Stimulated activated CD8-positive, alpha-beta memory T cell treated with anti-CD3 and anti-CD28 coated beads, Interleukin-4, amount 100 ng/mL, for 4 hours (primary cell): ENCODE measurements at places on chromosomes 2 and 18.

DNA sequence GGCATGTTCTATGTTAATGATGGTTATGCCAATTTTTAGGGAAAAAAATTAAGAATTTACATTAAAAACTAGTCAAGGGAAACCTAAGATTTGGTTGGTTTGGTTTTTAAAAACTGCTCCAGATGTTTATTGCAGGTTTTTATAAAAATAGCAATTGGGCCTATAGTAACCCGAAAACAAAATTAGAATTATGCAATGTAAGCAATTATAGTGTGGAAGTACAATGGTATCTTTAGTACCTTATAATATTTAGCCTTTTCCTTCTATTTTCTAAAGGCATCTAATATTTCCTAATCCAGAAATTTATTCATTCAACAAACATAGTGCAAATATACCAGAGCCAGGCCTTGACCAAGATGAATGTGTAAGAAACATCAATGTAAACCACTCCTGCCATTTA, 27.3 kb downstream of the CACNB4 start:
- DNase-seq, result no peak

- DNase-seq, result no peak
Observed at GRCh38 chr2:20453087-20453486, 6.2 kb downstream of the RHOB start.

- DNase-seq, result no peak
Observed at GRCh38 chr2:174967691-174968260, 37.4 kb downstream of the CHN1 start.

DNA sequence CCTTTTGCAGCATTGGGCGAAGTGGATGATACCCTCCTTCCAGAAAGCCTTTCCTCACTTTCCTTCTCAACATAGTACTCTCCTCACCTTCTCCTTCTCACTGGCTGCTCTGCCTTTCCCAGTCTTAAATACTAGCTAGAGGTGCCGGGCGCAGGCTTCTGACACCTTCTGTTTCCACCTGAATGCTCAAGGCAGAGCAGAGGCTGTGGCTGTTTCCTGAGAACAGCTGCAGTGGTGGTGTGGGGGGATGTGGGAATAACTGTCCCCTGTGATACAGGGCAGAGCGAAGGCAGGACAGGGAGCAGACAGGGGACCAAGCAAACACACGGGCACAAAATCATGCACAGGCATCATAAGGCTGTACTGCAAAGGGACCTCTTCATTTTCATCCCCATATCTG, 303.1 kb downstream of the SS18 start:
- no peak for DNase-seq

DNA sequence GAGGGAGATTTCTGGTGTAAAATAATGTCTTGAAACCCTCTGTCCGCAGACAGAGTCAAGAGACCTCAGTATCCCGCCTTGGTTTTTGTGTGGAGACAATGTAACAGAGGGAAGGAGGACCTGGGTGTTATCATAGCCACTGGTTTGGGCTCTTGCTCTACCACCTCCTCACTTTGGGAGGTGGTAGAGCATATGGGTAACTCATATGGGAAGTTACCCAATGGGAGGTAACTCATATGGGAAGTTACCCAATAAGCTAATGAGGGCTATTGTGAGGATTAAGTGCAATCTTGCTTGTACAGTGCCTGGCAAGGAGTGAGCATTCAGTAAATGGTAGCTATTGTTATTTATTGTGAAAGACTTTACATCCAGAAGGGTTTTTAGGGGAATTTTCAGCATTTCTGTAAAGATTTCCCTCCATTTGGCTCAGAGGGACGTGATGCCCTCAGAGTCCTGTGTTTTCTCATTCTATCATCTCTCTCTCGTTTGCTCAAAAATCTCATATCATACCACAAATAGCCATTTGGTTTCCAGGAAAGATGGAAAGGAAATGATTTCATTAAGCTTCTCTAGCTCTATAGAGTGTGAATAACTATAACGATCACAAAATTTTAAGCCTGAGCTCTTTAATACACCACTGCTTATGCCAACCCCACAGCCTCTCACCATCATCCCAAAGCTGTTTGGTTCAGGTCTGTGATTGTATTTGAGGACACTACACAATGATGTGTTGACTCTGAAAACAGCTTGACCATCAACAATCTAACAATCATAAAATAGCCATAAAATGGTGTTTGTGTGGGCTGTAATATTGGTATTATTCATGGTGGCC, 307.7 kb downstream of the STK39 start:
- no peak for DNase-seq

- DNase-seq, result no peak
Observed at GRCh38 chr2:187549951-187550555, 4.2 kb downstream of the TFPI start.

DNA sequence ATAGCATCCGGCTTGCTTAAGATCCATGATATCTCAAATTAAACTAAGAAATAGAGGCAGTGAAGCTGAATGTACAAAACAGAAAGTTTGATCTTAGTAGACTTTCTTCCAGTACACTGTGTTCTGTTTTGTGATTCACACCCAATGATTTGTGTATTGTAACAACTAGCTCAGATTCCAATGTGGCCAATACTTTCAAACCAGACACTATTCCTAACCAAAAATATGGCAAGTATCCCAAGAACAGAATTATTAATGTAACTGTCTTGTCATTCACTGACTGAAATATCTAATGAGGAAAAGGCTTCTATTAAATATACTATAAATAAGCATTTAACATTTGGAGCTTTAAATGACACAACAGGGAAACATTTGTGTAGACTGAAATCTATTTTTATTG, 299.1 kb downstream of the NRXN1 start:
- DNase-seq, result no peak

- DNase-seq, result no peak
Observed at GRCh38 chr2:158761621-158762020, 33.5 kb upstream of the DAPL1 start.

DNA sequence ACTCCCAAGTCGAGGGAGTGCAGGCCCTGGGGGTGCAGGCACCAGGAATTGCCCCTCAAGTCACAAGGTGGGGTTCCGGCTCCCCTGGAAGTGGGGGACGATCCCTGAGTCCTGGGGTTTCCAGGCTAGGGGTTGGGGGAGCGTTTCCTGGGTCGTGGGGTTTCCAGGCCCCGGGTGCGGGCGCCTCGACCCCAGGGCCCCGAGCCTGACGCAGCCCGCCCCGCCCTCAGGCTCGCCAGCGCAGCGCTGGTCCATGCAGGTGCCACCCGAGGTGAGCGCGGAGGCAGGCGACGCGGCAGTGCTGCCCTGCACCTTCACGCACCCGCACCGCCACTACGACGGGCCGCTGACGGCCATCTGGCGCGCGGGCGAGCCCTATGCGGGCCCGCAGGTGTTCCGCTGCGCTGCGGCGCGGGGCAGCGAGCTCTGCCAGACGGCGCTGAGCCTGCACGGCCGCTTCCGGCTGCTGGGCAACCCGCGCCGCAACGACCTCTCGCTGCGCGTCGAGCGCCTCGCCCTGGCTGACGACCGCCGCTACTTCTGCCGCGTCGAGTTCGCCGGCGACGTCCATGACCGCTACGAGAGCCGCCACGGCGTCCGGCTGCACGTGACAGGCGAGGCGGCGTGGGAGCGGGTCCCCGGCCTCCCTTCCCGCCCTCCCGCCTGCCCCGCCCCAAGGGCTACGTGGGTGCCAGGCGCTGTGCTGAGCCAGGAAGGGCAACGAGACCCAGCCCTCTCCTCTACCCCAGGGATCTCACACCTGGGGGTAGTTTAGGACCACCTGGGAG, 12.0 kb downstream of the SIGLEC15 start:
- no peak for DNase-seq

GRCh38 chr2:53740170-53740569, 27.4 kb upstream of the CHAC2 start:
- no peak for DNase-seq

DNA sequence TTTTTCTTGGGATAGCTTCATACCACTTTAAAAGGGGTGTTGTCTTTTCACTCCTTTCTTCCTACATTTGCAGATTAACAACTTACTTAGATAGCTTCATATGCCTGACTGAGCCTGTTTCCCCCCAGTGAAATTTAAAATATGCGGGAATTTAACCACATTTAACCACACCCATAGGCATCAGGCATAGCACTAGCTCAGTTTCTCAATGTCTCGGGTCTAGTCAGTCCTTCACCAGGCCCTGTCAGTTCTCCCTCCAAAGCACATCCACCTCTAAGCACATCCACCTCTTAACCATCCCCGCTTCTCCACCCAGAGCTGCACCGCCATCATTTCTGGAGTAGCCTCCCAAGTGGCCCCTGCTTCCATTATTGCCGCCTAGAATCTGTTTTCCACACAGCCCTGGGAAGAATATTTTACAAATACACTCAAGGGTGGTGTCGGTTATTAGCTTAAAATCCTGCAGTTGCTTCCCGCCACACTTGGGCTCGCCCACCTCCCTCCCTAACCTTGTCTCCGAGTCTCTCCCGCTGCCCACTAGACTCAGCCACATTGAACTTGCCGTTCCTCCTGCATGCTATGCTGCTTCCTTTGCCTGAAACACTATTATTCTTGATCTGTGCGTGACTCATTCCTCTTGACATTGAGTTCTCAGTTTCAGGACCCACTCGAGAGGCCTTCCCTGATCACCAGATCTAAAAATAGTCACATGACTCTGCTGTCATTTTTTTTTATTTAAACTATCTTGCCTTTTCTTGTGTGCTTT, 68.3 kb downstream of the SPTBN1 start:
- DNase-seq, result no peak

DNA sequence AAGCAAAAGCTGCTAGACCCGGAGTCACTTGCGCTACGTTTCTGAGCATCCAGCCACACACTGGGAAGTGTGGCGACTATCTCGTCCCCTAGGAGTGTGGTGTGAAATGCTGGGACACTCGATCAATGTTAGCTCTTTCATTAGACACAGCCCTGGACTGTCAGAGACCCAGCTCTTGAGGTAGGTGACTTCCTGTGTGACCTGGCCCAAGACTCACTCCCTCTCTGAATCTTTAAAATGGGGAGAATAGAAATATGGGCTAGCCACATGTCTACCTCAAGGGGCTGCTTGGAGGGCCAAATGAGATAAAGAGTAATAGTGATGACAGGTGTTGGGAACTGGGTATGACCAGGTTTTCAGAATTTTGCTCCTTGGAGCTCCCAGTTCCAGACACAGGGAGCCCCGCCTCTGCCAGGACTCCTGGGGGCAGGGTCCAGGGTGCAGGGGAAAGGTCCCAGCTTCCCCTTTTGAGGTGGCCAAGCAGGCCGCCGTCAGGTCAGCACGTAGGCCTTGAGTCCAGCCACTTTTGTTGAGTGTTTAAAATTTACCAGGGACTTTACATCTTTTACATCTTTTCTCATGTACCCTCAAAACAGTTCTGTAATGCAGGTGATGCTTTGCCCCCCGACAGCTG, 36.0 kb downstream of the CTIF start:
- no peak for DNase-seq

- no peak for DNase-seq
Observed at GRCh38 chr2:224561234-224562005, 23.7 kb downstream of the CUL3 start.

DNA sequence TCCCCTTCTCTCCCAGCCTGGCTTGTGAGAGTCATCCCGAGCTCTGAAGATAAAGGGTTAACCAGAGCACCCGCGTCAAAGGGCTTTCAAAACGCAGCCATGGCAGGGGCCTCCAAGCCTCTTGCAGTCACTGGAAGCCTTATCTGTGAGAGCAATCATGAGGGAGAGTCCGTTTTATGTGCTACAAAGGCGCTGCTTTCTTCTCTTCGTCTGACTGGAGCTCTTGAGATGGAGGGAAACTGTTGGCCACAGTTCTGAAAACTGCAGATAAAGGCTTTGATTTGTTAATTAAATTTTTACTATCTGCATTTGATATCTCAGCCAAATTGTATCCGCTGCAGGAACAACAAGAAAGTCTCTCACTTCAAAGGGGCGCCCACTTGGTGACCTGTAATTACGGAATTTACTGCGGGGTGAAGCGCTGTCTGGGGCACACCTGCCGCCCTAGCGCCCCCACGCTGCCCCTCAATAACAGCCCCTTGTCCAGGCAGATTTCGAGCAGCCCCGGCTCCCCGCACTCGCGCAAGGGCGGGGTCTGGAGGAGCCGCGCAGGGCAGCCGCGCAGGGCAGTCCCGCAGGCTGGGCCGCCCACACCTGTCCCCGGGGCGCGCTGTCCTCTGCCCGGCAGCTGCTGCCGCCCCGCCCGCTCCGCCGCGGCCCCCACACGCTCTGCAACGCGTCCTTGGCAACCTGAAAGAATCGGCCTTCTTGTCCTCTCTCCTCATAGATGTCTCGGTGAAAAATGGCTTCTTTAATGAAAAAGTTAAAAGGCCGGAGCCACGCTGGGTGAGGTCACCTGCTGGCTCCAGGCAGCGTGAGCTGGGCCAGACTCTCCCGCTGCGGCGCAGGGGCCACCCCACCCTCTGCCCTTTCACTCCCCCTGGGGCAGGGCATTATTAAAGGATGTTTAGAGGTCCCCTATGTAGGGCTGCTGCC, 217.9 kb downstream of the VAPA start:
- DNase-seq, result no peak

- DNase-seq, result no peak
Observed at GRCh38 chr18:45361125-45361851, 254.0 kb upstream of the SLC14A2 start.

DNA sequence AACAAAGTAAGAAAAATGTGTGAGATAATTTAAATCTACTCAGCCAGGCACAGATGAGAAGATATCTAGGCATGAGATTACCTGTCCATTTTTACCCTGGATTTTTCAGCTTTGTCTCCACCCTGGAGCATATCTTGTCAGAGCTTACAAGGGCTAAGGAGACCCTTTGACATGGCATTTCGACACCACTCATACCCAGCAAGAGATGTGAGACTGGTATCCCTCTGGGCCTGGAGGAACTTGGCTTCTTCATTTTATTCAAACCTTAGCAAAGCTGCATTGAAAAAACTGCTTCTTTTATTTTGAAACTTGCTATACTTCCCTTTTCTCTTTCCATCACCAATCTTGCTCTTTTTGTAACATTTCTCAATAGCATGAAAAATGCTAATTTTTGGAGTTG, 194.9 kb upstream of the HNMT start:
- DNase-seq, result no peak

GRCh38 chr2:21256006-21256405, 132.2 kb downstream of the TDRD15 start:
- no peak for DNase-seq

DNA sequence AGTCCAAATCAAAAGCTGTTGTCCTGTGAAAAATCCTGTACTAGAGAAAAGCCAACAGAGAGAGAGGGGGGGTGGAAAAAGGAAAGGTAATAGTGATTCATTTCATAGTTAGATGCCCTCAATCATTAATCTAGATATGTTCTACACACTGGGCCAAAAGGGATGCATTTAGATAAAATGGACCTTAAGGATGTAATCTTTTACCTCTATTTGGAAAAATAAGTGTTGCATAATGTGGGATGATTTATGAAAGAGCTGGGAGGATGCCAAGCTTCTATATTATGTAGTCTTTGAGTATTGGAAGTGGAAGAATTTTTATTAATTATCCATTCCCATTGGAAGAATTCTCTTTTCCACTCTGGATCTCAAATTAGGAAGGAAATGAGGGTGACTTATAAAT, 480.5 kb upstream of the ZEB2 start:
- DNase-seq, result no peak
